ENCODE measurements at places on chromosomes 3 and 15. TPM values are rescaled to one million over a fixed set of nuclear protein-coding genes. Genes with fewer than 3 reads are reported as not detected.
A peak's percentile ranks its signal among the peaks of the same experiment; 100 is the strongest.

- DNase-seq = peak; percentile 17
These were observed 79.8 kb upstream of the ZPLD1 start for GRCh38 chr3:102354818-102355515.

GRCh38 chr15:38254051-38254883 lies 1.6 kb downstream of the SPRED1 start:
- DNase-seq = peak; percentile 63

DNA sequence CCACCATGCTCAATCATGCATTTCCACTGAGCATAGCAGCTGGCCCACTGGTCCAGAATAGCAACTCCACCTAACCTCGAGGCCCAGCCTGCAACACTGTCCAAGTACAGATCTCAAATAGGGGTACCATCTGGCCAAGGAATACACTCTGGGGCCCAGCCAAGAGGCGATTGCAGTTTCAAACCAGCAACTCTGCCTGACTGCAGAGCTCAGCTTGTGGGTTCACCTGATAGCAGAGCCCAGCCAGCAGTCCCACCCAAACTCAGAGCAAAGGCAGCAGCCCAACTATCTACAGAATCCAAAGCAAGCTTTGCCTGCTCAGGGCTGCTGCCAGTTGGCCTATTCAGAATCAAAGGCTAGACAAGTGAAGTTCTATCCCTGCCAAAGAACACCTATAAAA lies 30.5 kb downstream of the POLQ start:
- no peak for DNase-seq

GRCh38 chr3:77038930-77039605 lies 831 bp upstream of the ROBO2 start:
- DNase-seq = no peak

The CAMP gene
- not detected for total RNA-seq

The PLAAT1 gene
- not detected for total RNA-seq

GRCh38 chr15:64685230-64685888 lies 90.0 kb downstream of the RBPMS2 start:
- DNase-seq = no peak

DNA sequence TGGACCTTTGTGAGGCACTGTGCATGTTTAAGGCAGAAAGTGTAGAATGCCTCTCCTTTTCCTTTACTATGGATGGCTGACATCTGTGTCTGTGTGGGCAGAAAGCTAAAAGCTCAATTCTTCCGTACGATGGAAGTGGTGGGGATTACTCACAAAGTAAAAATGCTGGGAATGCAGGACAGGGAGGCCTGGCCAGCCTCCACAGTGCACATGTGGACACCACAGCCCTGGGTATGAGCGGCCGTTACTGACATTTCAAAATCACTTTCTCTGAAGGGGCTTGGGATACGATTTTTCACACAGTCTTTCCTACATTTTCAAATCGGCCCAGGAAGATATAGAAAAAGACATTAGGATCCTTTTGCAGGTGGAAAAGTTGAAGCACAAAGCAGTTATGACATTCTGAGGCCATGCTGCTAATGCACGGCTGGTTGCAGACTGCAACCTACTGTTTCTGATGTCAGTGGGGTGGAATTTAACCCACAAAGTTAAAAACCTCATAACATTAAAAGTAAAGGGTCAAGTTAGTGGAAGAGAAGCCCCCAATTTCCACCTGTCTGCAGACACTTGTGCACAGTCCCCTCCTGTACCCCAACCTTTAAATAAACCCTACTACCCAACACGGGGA lies 27.9 kb downstream of the EHD4 start:
- DNase-seq = peak; percentile 65

The COLQ gene
- total RNA-seq = 0.79 TPM

The DPPA2 gene
- total RNA-seq = not detected
